ENCODE measurements at places on chromosomes 1 and 21. TPM values are rescaled to one million over a fixed set of nuclear protein-coding genes. Genes with fewer than 3 reads are reported as not detected.

Gene CORT
- not detected for total RNA-seq

Gene DNALI1
- total RNA-seq = 8.7 TPM

- no peak for DNase-seq
Measured at GRCh38 chr1:233675893-233676292, 62.0 kb downstream of the KCNK1 start.

DNA sequence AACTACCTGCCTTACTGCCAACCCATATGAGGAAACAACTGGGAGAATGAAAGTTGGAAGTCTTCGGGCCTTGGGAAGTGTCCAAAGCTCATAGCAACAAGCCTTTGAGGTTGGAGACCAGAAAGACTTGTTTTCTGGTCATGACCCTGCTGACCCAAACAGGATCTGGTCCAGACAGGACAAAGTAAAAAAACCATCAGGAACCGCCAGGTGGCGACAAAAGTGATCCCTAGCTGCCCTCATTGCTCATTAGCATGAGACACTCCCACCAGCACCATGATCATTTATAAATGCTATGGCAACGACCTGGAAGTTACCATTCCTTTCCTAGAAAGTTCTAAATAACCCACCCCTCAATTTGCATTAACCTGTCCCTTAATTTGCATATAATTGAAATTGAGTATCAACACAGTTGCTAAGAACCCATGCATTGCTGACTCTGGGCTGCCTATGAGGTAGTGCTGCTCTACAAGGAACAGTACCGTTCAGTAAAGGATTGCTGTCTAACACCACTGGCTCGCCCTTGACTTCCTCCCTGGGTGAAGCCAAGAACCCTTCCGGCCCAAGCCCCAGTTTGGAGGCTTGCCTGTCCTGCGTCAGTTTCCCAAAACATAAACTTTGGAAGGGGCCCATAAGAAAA lies 89.0 kb downstream of the URB2 start:
- DNase-seq = peak; percentile 54

DNA sequence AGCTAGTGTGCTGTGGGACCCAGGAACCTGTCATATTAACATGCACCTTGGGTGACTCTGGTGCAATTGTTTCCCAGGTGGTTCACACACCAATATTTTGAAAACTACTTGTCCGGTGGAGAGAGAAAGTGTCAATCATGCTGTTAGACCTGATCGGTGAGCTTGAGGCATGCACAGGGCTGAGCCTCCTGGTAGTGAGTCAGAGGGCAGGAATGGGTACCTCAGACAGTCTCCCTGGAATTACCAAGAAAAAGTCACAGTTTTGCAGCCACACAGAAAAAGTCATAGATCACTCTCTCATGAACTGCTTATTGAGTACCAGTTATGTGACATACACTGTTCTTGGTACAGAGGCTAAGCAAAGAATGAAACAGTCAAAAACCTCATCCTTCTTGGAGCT lies 140.1 kb upstream of the NFIA start:
- no peak for DNase-seq

- no peak for DNase-seq
Measured at GRCh38 chr1:167404908-167405307, 113.4 kb downstream of the CD247 start.

DNA sequence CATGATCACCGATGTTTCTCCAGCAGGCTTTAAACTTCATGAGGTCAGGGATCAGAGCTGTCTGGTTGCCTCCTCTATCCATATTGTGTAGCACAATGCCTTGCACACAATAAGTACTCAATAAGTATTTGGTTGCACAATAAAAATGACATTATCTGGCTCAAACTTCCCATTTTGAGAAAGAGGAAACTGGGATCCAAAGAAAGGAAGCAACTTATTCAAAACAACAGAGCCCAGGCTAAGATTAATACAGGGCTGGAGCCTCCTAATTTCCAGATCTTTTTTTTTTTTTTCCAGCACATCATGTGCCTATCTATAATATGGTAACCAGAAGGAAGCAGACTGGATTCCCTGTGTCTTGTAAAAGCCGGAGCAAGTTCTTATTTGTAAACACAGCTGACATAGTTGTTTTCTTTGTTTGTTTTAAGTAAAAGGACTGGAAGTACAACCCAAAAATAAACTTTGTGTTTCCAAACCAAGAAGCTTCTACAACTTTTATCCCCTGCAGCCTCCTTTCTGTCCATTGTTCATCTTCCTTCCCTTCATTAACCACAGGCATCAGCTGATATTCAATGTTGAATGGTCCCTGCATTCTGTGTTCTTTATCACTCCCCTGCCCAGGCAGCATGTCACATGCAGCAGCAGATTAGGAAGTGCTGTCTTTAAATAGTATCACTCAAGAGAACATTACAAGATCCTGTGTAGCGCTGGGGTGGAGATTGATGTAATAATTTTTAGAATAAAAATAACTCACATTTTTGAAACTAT lies 71.2 kb upstream of the HOOK1 start:
- no peak for DNase-seq

DNA sequence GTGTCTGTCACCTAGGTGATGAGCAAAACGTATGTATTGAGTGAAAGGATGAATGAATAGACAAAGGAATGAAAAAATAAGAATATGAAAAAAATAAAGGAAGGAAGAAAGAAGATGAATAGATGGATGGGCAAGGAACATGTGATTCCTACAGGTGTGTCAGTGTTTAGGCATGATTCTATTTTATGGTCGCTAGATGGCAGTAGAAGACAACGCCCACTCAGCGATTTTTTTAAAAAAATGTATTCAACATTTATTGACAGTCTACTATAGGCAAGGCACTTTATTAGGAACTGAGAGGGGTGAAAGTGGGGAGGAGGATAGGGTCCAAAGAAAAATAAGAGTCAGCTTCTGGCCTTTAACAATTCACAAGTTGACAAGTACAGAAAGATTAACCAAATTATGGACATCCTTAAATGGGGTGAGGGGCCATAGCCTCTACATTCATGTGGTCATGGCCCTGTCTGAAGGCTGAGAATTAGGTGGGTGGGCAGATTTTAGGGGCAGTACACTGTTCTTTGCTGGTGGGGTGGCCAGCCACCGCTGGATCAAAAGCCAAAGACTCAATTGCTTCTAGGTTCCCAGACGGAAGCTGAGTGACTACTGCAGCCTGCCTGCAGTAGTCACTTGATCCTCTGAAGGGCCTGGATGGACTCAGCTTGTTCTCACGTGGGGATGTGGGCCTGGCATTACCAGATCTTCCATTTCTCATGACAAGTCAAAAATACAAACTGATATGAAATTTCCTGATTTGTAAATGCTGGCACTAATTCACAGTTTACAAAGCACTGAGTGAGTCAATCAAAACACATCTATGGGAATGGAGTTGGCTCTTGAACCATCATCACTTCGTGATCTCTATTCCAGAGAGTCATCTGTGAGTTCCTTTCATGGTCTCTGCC lies 83.9 kb downstream of the FASLG start:
- no peak for DNase-seq
